ENCODE measurements at places on chromosomes 3 and 15.

GRCh38 chr15:74997141-74997540, 1.8 kb downstream of the SCAMP5 start:
- ATAC-seq, result no peak

DNA sequence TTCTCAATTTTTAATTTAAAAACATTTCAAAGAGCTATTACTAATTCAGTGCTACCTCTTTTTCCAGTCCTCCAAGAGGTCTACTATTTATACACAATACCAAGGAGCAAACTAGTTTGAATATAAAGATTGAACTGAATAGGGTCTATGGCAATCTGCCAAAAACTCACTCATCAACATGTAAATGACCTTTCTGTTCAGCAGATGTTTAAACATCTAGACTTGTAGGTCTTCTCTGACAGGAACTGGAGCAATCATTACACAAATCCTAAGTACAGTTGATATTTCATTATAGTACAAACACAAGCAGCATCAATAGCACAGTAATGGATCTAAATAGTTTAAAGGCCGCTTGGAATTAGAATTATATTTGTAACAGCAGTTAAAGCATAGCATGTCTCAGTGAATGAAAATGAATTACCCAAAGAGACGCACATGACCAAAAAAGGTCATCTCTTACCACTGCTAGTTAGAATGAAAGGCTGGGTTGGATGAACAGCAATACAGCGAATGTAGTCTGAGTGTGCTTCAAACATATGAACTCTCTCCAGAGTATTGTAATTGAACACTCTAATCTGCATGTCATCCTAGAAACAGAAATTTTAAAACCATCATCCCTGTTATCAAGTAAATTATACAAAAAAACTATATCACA, 10.7 kb downstream of the COPB2 start:
- ATAC-seq, result no peak

DNA sequence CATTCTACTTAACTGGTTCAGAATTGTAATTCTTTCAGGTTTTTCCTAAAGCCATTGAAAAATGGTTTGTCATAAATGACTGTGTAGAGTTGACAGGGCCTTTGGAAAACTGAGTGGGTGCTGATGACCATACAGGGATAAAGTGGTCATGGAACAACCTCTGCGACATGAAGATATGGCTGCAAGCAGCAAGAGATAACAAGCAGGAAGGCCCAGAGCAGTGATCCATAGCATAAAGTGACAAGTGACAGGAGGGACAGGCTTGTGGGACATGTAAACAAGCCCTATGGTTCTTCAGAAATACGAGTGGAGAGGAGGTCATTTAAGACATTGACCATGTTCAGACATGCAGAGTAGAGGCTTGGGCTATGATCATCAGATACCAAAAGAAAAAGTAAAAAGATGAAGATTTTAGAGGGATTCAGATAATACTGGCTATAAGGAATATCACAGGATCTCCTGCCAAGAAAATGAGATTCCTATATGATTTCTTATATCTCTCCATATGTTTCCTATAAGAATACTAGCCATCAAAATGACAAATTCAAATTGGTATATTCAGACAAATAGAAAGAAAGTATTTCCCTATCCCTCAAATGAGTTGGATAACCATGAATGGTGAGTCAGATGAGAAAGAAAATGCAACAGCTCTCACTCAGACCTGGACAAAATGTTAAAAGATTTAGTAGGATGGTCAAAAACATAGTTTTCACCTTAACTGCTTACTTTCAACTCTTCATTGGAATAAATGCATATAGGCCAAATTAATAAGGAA, 827.6 kb upstream of the CFAP20DC start:
- ATAC-seq, result no peak

- no peak for ATAC-seq
Measured at GRCh38 chr3:60399292-60399691, 852.0 kb downstream of the FHIT start.

- no peak for ATAC-seq
Measured at GRCh38 chr3:68090571-68090970, 436.2 kb upstream of the SUCLG2 start.

DNA sequence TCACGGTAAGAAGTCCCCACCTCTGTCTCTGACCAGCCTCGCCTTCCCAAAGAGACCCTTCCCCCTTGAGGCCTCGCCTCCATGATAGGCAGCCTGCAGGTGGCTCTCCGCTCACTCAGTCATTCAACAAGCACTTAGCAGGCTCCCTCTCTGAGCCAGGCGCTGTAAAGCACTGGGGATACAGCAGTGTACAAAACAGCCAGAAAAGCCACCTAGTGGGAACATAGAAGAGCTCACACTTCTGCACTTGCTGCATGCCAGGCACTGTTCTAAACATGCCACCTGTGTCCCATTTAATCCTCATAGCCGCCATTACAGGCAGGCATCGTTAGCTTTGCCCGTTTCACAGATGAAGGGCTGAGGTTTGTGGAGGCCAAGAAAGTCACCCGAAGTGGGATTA, 56.0 kb downstream of the SEMA3G start:
- ATAC-seq, result no peak

DNA sequence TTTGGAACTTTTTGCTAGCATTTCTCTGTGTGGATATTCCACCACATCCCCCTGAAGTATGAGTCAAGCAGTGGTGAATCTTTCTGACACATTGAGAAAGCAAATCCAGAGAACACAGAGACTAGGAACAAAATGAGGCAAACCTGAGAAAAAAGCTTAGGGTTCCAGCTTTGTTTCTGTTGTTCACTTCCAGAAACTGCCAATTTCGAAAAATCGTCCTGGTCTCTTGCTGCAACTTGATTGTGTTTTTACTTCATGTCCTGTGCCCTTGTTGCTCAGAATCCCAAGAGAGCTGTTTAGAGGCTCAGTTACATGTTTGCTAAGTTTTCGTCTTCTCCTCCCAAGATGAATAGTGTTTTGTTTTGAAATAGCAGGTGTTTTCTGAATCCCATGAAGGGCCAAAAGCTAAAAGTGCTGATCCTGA, 13.7 kb downstream of the MAP2K1 start:
- no peak for ATAC-seq

- no peak for ATAC-seq
Measured at GRCh38 chr15:38496151-38496550, 42.2 kb downstream of the FAM98B start.

GRCh38 chr3:60916546-60916945, 334.7 kb downstream of the FHIT start:
- no peak for ATAC-seq

DNA sequence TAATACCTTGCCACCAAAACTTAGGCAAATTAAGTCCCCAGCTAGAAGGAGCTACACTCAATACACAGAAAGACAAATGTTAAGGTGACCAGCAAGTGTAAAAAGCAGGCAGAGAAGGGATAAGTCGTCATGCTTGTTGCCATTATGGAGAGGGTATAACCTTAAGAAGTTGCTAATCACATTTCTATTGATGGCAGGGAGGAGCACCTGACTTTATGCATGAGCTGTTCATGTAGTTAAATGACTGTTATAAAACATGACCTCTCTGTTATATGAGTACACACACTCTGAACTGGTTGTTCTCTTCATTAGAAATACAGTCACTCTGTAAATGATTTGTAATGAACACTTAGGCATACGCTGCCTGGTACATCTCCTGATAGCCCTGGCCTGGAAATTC, 6.6 kb upstream of the CCNL1 start:
- no peak for ATAC-seq

DNA sequence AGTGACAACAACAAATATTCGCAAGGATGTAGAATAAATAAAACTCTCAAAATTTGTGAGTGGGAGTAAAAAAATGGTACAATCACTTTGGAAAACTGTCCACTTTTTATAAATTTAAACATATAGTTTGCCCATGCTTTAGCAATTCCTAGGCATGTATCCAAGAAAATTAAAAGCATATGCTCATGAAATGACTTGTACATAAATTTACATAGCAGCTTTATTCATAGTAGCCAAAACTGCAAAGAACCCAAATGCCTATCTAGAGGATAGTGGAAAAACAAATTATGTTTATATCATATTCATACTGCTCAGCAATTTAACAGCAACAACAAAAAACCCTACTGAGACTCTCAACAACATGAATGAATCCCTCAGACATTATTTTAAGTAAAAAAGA, 363.6 kb upstream of the CCDC54 start:
- no peak for ATAC-seq

DNA sequence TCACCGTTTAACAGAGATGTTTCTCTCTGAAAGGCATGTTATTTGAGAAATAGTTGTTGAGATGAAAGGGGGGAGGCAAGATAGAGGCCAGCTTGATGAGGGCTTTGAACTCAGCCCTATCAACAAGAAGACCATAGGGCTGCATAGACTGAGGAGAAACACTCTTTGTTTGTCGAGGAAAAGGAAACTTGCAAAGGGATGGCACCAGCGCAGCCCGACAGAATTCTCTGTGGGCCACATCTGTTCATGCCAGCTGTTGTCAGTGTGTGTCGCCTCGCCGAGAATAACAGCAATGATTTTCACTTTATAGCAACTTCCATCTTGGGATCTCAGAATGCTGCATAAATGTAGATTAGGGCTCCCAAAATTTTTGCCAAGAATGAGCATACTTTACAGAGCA, 478.3 kb upstream of the TPRG1 start:
- no peak for ATAC-seq

- ATAC-seq, result no peak
Measured at GRCh38 chr15:29612701-29613100, 209.6 kb downstream of the TJP1 start.

GRCh38 chr15:99556011-99556410, 9.8 kb upstream of the MEF2A start:
- no peak for ATAC-seq

- no peak for ATAC-seq
Measured at GRCh38 chr15:38490242-38490922, 36.5 kb downstream of the FAM98B start.
